ENCODE measurements at places on chromosomes 6 and 20.

DNA sequence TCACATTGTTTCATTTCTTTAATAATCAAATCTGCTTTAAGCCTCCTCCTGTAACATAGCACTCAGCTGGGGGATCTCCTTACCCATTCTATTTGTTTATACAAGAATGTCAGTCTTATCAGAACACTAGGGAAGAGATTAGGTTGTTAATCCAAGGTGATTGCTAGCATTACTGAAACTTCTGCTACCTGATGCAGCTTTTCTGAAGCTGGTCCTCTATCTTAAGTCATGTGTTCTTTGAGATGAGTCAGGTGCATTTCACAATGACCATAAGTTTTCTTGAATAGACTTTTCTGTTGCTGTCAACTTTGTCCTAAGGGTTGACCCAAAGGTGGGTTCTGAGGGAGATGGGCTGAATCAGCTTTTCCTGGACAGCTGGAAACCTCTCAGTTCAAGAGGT lies 60.7 kb upstream of the SYNCRIP start:
- no peak for DNase-seq

DNA sequence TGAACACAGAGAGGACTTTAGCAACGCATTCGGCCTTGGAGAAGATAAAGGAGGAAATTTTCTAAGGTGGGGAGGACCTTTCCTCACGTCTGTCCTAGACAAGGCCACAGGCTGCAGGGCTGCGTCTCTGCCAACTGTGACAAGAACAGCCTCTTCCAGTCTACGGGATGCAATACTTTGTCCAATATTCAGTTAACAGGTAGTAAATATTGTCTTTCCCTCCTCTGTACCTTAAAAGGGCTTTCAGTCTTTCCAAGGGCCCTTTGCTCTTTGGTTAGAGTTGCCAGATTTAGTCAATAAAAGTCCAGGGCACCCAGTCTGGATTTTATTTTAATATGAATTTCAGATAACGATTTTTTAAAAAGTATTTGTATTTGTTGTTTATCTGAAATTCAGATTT lies 78.2 kb downstream of the ELOVL4 start:
- no peak for DNase-seq

DNA sequence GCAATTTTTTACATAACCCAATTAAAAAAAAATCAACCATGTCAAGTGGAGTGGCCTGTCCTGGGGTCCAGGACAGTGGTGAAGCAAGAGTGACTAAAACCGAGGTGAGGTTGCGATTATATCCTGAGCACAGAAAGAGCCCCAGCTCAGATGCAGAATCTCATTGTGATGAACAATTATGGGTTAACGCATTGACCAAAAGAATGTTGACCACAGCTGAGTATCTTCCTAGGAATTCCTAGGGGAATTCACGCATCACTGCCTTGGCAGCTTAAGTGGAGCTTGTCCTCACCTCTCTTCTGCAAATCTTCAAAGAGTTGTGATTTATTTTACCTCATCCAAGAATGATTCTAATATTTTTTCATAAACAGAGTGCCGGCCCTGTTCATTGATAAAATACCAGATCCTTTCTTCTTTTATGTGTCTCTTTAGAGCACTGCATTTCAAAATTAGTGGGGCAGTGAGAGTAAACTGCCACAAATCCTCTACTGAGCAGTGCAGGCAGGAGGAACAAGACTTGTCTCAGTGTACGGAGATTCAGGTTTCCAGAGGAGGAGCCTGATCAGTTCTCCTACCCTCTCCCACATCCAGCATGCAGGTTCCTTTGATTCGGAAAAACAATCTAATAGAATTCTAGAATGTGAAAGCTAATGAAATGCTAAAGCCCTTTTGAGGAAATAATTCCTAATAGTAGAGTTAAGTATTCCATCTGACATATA lies 60.1 kb upstream of the ZNF184 start:
- no peak for DNase-seq

- peak; percentile 59 for DNase-seq
Observed at GRCh38 chr20:52193133-52193532, 1.6 kb upstream of the ZFP64 start.
